Pancreas (tissue), 10 donors: ENCODE measurements at places on chromosomes 1 and 21. TPM values are rescaled to one million over a fixed set of nuclear protein-coding genes. Genes with fewer than 3 reads are reported as not detected.

KCNT2 gene
- 0.19 TPM for total RNA-seq

KRTAP10-7 gene
- not detected for total RNA-seq

ZBTB7B gene
- total RNA-seq: 28.5 TPM

DNMT3L gene
- not detected for total RNA-seq

MT1HL1 gene
- not detected for total RNA-seq
